Breast epithelium (tissue), 4 donors: ENCODE measurements at places on chromosomes 16 and 17. TPM values are rescaled to one million over a fixed set of nuclear protein-coding genes. Genes with fewer than 3 reads are reported as not detected.

GRCh38 chr16:81500833-81501521 lies 56.4 kb downstream of the CMIP start:
- no peaks in the 10 kb centered on the region for H3K4me1 ChIP-seq
- H3K27ac ChIP-seq, result peak overlapping the region; percentile 80
- H3K4me3 ChIP-seq, result no peak overlapping the region
- H3K27me3 ChIP-seq, result no peaks in the 10 kb centered on the region

Gene TBC1D28
- total RNA-seq, result not detected

Gene ASGR2
- total RNA-seq, result 0.96 TPM

Gene NDE1
- 34.7 TPM for total RNA-seq

DNA sequence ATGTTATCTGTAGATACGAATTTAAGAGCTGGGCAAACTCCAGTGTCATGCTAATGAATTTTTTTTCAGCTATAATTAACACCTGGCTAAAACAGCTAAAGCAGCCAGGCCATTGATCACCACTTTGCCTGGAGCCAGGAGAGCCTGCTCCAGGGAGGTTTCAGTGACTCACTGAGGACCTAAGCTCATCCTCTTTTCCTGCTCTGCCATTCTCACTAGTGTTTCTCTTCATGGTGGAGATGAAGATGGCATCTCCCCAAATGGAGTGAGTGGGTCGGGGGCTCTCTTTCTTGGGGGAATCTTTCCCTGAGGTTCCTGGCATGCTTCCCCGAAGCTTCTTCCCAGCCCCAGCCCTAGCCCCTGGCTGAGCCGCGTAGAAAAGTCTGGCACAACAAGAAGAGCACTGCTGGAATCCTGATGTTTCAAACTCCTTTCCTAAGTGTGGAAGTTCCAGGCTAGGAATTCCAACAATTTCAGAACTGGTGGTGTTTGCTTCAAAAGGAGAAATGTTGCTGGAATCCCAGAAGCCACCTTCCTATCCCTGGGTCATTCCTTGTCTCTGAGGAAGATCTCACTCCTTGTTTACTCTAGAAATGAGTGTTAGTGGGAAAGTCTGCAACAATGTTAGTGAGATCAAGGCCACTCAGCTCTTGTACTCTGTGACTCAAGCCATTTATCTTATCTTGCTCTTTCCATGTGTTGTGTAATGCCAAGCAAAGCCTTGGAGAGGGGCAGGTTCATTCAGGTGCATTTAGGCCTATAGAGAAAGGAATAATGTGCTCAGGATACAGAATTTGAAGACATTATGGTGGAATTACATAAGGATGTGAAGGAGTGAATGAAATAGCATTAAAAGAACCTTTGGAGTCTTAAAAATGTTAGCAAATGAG lies 26.0 kb upstream of the B4GALNT2 start:
- DNase-seq, result no peak
- no peak overlapping the region for H3K4me3 ChIP-seq
- H3K27me3 ChIP-seq, result no peaks in the 10 kb centered on the region
- H3K27ac ChIP-seq, result no peak overlapping the region

Gene ACSM3
- total RNA-seq, result 22.9 TPM

GRCh38 chr16:69399361-69399760 lies 13.6 kb upstream of the TERF2 start:
- no peaks in the 10 kb centered on the region for H3K4me1 ChIP-seq
- H3K4me3 ChIP-seq, result no peak overlapping the region
- H3K27ac ChIP-seq, result no peak overlapping the region
- no peaks in the 10 kb centered on the region for H3K36me3 ChIP-seq
- no peaks in the 10 kb centered on the region for H3K27me3 ChIP-seq
- DNase-seq, result no peak

Gene KRT39
- not detected for total RNA-seq

DNA sequence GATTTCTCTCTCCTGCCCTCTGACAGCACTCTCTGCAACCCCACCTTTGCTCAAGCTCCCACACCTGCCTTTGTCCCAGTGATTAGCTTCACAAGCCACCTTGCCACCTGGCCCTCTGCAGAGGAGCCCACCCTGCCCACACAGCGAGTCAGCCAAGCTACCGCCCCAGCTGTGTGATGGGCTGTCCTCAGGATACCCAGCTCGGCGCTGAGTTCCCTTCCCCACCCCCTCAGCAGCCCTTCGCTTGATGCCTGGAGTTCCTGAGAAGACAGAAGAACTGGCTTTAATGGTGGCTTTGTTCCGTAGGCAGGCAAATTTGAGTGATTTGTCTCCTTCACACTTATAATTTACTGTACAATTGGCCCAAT lies 266.4 kb downstream of the CBLN1 start:
- no peak overlapping the region for H3K27ac ChIP-seq
- H3K4me1 ChIP-seq, result no peaks in the 10 kb centered on the region
- H3K4me3 ChIP-seq, result no peak overlapping the region
- no peak for DNase-seq
- no peaks in the 10 kb centered on the region for H3K36me3 ChIP-seq

GRCh38 chr16:1890024-1890707 lies 18.2 kb upstream of the MEIOB start:
- DNase-seq, result no peak
- no peak overlapping the region for H3K4me3 ChIP-seq
- H3K27me3 ChIP-seq, result no peaks in the 10 kb centered on the region
- no peaks in the 10 kb centered on the region for H3K36me3 ChIP-seq
- no peaks in the 10 kb centered on the region for H3K4me1 ChIP-seq
- no peak overlapping the region for H3K27ac ChIP-seq

- no peaks in the 10 kb centered on the region for H3K27me3 ChIP-seq
- H3K27ac ChIP-seq, result no peak overlapping the region
- H3K4me1 ChIP-seq, result no peaks in the 10 kb centered on the region
Measured at GRCh38 chr16:30971298-30971697, 13.7 kb upstream of the HSD3B7 start.

- no peak overlapping the region for H3K4me3 ChIP-seq
- H3K4me1 ChIP-seq, result no peaks in the 10 kb centered on the region
- no peaks in the 10 kb centered on the region for H3K27me3 ChIP-seq
- peak overlapping the region; percentile 66 for H3K27ac ChIP-seq
- peak; percentile 53 for DNase-seq
Measured at GRCh38 chr17:38922538-38923297, 2.7 kb upstream of the LASP1NB start.

GRCh38 chr16:57725554-57725953 lies 10.0 kb upstream of the KATNB1 start:
- no peaks in the 10 kb centered on the region for H3K36me3 ChIP-seq
- H3K4me1 ChIP-seq, result no peaks in the 10 kb centered on the region
- H3K4me3 ChIP-seq, result no peak overlapping the region
- no peak overlapping the region for H3K27ac ChIP-seq

GRCh38 chr16:67663151-67663876 lies 2.6 kb downstream of the PARD6A start:
- H3K27me3 ChIP-seq, result no peaks in the 10 kb centered on the region
- no peak overlapping the region for H3K27ac ChIP-seq
- H3K4me1 ChIP-seq, result peaks cover 20% of the 10 kb centered on the region
- no peak overlapping the region for H3K4me3 ChIP-seq
- H3K36me3 ChIP-seq, result no peaks in the 10 kb centered on the region

Gene NME1
- total RNA-seq, result 28.3 TPM

DNA sequence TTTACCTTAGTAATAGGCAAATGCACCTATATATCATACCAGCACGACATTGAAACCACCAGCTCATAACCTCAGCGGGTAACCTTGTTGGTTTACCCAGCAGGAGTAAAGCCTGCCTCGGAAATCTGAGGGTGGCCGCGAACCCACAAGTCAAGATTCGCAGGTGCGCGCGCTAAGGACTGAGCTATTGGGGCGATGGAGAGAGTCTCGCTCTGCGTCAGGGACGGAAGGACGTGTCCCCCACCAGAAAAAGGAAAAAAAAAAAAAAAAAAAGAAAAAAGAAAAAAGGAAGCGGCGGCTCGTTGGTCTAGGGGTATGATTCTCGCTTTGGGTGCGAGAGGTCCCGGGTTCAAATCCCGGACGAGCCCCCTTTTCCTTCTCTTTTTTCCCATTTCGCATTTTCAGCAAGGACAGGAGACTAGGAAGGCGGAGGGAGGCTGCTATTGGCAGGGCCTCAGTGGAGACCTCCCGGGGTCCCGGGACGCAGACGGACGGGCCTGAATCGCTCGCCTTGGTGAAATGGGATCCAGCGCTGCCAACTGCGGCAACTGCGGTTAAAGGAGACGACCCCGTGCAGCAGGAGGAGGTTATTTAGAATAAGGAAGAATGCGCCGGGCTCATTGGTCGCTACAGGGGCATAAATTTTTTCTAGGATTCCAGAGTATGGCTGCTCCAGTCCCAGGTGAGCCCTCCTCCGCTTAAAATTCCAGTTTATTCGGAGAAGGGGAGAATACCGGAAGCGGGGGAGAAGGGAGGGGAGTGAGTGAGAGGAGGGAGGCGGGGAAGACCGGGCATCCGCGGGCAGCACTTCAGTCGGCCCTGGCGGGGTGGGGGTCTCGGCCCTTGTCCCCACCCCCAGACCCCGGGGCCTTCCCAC lies at the start of gene OR1F1:
Gene OR1F1, plus strand, starts transcription at position 407 of the 877 bp plus-strand sequence.
- H3K36me3 ChIP-seq, result no peaks in the 10 kb centered on the region
- no peak within 1 kb of the TSS for H3K27ac ChIP-seq
- peaks cover 17% of the 10 kb centered on the region for H3K27me3 ChIP-seq
- DNase-seq, result no peak
- H3K4me1 ChIP-seq, result no peaks in the 10 kb centered on the region

Gene SLC16A5
- total RNA-seq, result 9.0 TPM

DNA sequence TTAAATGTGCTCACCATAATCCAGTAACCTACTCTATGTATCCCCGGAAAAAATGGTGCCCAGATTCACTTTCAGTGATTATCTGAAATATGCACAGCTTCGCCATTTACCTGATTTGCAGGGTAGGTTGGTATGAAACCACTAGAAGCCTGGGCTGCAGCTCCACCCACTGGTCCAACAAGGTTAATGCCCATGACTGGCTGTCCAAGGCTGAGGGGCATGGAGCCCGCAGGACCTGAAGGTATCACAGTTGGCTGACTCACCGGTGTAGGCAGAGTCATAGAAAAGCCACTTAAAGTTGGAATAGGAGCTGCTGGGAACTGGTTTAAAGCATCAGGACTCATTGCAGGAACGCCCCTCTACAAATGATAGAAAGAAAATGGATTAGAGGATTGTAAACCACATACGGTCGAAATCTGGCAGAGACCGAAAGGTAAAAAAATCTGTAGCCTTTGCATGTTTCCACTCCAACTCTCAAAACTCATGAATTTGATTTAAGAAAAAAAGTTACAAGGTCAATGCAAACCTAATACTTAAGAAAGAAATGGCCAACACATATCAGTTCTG lies 38.6 kb downstream of the SYNRG start:
- H3K36me3 ChIP-seq, result peaks cover 20% of the 10 kb centered on the region
- no peaks in the 10 kb centered on the region for H3K4me1 ChIP-seq
- H3K27me3 ChIP-seq, result no peaks in the 10 kb centered on the region
- DNase-seq, result no peak
- H3K27ac ChIP-seq, result no peak overlapping the region

GRCh38 chr17:1703063-1703462 lies 7.1 kb downstream of the TLCD2 start:
- H3K27me3 ChIP-seq, result no peaks in the 10 kb centered on the region
- no peak overlapping the region for H3K27ac ChIP-seq
- no peak for DNase-seq
- no peak overlapping the region for H3K4me3 ChIP-seq

Gene TMEM219
- 128 TPM for total RNA-seq

- no peak overlapping the region for H3K27ac ChIP-seq
- H3K27me3 ChIP-seq, result peaks cover 21% of the 10 kb centered on the region
- H3K4me3 ChIP-seq, result no peak overlapping the region
- no peak for DNase-seq
Measured at GRCh38 chr17:77076124-77076830, 64.5 kb upstream of the SEC14L1 start.

- no peak overlapping the region for H3K27ac ChIP-seq
- H3K36me3 ChIP-seq, result no peaks in the 10 kb centered on the region
- DNase-seq, result no peak
- H3K27me3 ChIP-seq, result no peaks in the 10 kb centered on the region
- H3K4me1 ChIP-seq, result no peaks in the 10 kb centered on the region
Measured at GRCh38 chr17:83034525-83034924, 44.9 kb upstream of the METRNL start.

DNA sequence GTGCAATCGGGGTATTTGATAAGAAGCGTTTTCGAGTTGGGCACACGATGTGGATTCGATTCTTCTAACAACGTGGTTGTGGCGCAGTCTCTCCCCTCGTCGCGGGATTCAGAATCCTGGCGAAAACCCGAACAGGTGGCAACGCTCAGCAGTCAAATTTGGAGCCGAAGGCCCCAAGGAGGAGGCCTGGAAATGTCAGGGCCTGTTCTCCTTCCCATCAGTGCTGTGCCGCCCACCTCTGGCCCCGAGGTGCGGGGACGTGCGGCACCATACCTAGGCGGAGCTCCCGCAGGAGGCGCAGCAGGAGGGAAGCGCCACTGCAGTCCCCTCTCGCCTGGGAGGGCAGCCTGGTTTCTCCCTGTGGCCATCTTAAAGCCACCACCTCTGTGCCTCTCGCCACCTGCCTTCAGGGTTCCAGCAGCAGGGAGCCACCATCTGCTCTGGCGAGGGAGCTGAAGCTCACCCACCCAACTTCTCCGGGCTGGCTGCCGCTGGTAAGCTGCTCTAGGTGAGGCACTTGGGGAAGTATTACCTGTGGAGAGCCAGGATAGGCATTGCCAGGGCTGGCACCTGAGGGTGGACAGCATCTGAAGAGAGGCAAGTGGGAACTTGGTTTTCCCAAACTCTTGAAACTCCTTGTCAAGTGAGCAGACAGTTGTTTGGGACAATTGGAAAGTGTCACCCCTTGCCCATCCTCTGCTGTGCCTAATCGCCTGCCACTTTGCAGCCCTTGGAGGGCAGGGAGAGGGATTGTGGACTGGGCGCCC lies 2.6 kb upstream of the AATF start:
- no peak overlapping the region for H3K4me3 ChIP-seq
- H3K27me3 ChIP-seq, result peaks cover 66% of the 10 kb centered on the region
- no peaks in the 10 kb centered on the region for H3K36me3 ChIP-seq
- H3K27ac ChIP-seq, result no peak overlapping the region

Gene HOXB7
- total RNA-seq, result 1.5 TPM

Gene HS3ST3A1
- 0.66 TPM for total RNA-seq

GRCh38 chr16:88619859-88620815 lies 18.2 kb upstream of the IL17C start:
- no peaks in the 10 kb centered on the region for H3K36me3 ChIP-seq
- H3K4me1 ChIP-seq, result no peaks in the 10 kb centered on the region
- no peak overlapping the region for H3K27ac ChIP-seq
- DNase-seq, result no peak
- no peak overlapping the region for H3K4me3 ChIP-seq
- no peaks in the 10 kb centered on the region for H3K27me3 ChIP-seq

DNA sequence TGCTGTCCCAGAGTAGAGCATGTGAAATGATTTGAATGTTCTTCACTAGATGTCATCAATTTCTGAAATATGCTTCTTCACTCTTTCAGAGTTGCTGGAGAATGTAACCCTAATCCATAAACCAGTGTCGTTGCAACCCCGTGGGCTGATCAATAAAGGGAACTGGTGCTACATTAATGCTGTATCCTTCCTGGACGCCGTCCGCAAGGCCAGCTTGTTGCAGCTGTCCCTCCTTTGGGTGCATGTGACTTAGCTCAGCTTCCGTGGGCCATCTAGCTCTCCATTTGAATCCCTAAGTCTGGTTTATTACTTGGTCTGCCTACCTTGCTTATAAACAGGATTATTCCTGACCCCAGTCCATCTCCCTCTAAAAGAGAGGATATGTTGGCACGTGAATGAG lies 58.8 kb downstream of the USP10 start:
- H3K27me3 ChIP-seq, result no peaks in the 10 kb centered on the region
- no peaks in the 10 kb centered on the region for H3K4me1 ChIP-seq
- H3K4me3 ChIP-seq, result no peak overlapping the region
- DNase-seq, result no peak
